ENCODE measurements at places on chromosomes 11 and 22.
A peak's percentile ranks its signal among the peaks of the same experiment; 100 is the strongest.

DNA sequence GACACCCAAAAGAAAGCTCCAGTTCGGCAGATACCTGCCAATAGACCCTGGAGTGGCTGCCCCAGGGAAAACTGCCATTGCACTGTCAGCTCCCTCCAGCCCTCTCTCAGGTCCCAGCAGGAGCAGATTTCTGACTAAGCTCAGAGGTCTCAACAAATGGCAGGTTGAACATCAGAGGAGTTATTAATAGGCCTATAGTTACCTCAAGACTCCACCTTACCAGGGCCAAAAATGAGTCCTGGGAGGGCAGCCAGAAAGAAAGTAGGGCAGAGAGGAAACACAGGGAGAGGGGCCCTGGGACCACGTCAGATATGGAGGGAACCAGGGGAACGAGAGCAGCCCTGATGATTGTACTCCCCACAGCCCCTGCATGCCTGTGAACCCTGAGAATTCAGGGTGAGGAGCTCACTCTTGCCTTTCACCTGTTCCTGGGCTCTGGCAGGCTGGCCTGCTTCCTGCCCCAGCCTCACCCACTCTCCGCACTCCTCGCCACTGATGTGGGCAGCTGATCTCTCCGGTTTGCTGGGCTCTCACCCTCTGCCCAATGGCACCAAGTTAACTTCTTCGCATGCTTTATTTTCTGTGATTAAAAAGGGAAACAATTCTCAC, 4.3 kb upstream of the RGL4 start:
- DNase-seq = no peak

GRCh38 chr22:41152902-41153301, 52.2 kb upstream of the L3MBTL2 start:
- DNase-seq = no peak

DNA sequence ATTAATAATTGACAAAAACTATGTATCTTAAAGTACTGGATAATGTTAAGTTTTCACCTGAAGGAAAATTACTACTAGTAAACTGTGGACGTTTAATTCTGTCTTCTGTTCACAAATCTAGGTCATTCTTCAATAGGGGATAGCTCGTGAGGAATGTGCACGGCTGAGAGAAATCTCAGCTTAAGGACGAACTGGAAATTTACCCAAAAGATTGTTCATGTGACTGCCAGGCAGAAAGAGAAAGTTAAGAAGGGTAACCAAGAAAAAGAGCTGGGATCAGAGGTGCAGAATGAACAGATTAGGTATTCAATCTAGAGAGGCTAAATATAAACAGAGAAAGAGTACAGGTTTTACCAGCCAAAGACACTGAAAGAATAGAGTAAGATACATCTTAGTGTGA, 245.3 kb downstream of the CASP12 start:
- DNase-seq = no peak

GRCh38 chr11:16028419-16028818, 327.9 kb downstream of the SOX6 start:
- DNase-seq = peak; percentile 24

DNA sequence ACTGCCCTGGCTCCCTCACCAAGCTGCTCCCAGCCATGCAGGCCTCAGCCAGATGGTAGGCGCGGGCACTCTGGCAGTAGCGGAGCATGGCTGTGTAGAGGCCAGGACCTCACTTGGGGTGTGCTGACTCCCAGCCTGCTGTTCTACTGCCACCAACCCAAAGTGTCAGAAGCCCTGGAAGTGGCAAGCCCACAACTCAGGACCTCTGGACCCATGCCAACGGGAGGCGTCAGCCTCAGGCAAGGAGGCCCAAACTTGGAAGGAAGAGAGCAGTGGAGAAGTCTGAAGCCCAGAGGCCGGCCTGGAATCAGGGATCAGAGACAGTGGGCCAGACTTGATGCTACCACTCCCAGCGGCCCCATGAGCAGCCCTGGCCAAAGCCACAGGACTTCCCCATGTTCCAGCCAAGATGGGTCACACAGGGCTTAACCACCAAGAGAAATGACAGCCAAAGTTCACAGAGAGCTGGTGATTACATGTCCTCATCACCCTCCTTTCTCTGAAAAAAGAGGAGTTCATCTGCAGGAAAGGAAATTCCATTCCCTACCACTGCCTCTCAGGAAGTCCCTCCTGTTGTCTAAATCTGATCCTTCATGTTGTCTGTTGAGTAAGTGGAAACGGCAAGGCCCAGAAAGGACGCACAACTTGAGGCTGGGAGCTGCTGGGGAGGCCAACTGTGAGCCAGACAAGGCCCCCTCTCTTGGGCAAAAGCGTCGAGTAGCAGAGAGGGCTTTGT, 4.4 kb downstream of the ARRB1 start:
- no peak for DNase-seq

DNA sequence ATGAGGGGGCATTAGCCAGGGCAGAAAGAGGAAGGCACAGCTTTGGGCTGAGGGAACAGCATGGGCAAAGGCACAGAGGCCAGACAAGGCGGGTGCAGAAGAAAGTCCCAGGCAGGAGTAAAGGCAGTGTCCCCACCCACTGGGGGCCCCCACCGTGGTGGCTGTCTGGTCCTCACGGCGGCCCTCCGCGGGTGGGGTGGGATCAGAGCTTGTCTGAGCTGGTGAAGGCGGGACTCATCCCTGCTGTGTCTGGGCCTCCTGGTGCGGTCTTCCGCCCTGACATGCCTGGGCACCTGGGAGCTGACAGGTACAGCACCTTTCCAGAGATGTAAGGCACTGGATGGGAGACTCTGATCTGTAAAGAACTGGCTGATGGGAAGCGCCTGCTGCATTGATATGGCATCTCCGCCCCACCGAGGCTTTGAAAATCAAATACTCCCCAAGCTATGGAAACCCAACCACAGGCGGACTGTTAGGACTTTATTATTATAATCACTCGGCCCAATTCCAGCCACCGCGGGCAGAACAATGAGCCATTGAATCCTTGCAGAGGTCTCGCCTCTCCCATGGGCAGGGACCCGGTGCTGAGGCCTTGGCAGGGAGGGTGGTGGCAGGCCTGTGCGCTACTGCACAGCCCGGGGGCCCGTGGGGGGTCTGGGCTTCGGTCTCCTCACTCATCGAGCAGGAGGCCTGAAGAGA, 14.2 kb upstream of the GNB1L start:
- DNase-seq = peak; percentile 42

- no peak for DNase-seq
These were observed 5.0 kb downstream of the DRD2 start for GRCh38 chr11:113470233-113470632.

DNA sequence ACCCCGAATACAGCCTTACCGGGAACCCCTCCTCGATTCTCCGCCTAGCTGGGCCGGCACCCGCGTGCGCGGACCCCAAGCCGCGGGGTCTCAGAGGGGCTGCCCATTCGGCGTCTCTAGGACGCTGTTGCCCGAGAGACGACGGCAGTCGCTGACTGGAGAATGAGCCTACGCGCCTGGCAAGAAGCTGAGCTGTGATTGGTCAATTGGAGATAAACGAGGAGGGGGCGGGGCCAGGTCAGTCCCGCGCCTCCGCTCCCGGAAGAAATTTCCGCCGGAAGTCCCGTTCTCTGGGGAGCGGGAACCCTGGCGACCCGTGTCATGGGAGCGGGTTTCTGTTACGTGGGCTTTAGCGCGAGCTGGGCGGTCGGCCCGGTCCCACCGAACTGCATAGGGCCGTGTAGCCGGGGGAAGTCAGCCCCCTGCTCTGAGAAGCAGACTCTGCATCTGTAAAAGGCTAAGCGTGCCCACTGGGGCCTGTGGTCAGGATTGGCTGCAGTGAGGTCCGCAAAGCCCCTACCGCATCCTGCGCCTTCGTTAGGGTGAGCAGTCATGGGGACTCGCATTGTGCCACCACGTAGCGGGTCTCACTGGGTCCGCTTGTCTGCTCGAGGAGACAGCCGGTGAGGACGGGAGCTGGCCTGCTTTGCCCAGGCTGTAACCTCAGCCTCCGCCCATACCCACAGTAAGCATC, at the start of gene EFCAB6:
Gene EFCAB6 (minus strand): TSS at position 157 of the 694 bp plus-strand sequence. CDS start 29,987 bp downstream, outside the sequence.
- peak; percentile 75 for DNase-seq

GRCh38 chr11:120024046-120024445, 113.9 kb downstream of the TRIM29 start:
- no peak for DNase-seq

- DNase-seq = no peak
These were observed 92.3 kb upstream of the POU2AF2 start for GRCh38 chr11:111153194-111153593.

GRCh38 chr11:67584881-67585873, 1.6 kb downstream of the GSTP1 start:
- DNase-seq = no peak

DNA sequence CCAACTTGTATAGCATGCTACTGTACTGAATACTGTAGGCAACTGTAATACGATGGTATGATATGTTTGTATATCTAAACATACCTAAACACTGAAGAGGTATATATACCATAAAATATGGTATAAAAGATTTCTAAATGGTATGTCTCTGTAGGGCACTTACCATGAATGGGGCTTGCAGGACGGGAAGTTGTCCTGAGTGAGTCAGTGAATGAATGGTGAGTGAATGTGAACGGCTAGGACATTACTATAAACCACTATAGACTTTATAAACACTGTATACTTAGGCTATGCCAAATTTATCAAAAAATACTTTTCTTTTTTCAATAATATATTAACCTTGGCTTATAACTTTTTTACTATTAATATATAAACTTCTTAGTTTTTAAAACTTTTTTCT, 66.8 kb downstream of the ZC3H12C start:
- DNase-seq = no peak

- no peak for DNase-seq
These were observed 16.8 kb downstream of the IGF2 start for GRCh38 chr11:2122222-2122906.

DNA sequence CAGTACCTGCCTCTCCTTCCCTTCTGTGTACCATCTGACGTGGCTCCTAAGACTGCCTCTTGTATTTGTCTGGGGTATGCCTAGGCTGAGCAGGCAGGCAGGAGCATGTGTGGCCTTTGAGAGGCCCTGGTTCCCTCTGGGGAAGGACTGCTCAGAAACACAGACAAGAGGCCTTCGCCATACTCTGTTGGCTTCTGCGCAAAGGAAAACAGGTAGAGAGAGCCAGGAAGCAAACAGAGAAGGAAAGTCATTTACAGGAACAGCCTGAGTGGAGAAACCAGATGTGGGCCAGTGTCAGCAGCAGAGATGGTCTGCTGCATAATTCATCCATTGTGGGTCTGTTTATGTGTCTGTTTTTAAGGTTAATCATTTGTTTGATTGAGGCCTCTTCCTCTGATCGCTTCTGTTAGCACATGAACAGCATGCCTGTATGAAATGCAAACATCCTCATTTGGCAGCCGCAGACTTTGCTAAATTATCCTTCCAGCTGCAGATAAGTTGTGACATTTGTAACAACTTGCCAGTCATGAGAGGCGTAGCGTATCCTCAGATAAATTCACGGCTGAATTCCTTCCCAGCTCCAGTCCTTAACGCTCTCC, 119.4 kb downstream of the GALNT18 start:
- peak; percentile 39 for DNase-seq

DNA sequence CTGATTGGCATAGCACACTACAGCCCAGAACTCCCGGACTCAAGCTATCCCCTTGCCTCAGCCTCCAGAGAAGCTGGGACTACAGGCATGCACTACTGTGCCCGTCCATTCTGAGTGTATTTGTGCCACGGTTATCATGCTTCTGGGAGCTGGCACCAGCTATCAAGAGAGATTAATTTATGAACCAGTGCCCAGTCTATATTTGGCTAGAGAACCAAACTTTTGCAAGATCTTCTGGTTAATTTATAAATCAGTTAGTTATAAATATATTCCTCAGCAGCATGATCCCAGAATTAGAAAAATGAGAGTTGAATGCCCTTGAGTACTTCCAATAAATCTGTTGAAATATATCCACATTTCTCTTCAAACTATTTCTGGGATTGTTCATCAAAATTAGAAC, 67.5 kb upstream of the OR5AN1 start:
- no peak for DNase-seq

- no peak for DNase-seq
These were observed 17.3 kb downstream of the ABCC8 start for GRCh38 chr11:17459236-17459896.

GRCh38 chr22:32957200-32957803, 100.9 kb downstream of the SYN3 start:
- DNase-seq = no peak

- DNase-seq = no peak
These were observed 2.7 kb upstream of the VPS37C start for GRCh38 chr11:61163714-61164605.

DNA sequence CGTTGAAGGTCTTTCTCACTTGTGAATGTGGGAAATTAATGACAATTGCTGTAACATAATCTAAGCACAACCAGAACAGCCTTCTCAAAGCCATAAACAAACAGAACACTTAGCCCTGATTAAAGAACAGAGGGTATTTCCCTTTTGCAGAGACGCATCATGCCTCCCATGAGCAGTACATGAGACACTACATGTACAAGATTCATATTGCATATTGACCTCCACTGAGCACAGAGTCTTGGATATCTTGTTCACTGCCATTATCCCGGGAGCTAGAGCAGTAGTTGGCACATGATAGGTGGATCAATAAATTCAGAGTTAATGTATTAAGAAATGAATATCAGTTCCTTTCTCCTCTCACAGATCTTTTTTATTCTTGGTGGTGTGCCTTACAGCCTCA, 1194.3 kb upstream of the TENM4 start:
- no peak for DNase-seq

- DNase-seq = no peak
These were observed 50.5 kb downstream of the RAB30 start for GRCh38 chr11:83020942-83021779.

DNA sequence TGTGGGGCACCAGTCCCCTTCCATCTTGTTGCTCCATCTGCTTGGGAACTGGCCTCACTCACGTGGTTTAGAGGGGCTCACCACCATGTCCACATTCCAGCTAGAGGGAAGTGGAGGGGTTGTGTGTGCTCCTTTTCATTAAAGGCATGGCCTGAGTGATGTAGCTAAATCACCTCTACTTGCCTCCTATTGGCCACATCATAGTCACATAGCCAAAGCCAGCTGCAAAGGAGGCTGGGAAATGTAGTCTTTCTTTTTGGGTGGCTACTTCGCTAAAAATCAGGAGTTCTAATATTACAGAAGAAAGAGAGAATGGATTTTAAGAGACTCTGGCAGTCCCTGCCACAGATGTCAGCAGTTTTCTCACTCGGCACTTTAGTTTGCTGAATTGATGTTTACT, 63.0 kb upstream of the ALX4 start:
- DNase-seq = no peak

DNA sequence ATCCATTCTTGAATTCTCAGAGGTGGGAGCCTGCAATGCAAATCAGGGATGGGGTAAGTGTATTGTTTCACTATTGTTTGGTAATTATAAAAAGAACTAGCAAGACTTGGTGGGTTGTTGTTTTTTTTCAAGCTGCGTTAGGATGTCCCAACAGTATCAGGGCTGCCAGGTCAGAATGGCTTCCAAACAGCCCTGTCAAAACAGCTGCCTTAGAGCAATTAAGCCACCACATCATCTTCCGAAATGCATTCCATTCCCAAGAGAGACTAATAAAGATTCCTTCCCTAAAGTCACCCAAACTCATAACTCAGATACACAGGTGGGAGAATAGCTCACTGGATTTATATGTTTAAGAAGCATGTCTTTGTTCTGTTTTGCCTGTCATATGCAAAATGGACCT, 23.5 kb downstream of the BBOX1 start:
- DNase-seq = no peak

- DNase-seq = peak; percentile 31
These were observed 52.9 kb upstream of the CARS1 start for GRCh38 chr11:3109921-3110706.

GRCh38 chr11:7527029-7527428, 13.2 kb downstream of the PPFIBP2 start:
- no peak for DNase-seq

Measured in NCI-H526 treated with DMSO at 0.1 percent for 48 hours (cell line).